Stimulated activated CD8-positive, alpha-beta memory T cell treated with anti-CD3 and anti-CD28 coated beads, Interleukin-4, amount 100 ng/mL, for 4 hours (primary cell): ENCODE measurements at places on chromosomes 5 and 9.

DNA sequence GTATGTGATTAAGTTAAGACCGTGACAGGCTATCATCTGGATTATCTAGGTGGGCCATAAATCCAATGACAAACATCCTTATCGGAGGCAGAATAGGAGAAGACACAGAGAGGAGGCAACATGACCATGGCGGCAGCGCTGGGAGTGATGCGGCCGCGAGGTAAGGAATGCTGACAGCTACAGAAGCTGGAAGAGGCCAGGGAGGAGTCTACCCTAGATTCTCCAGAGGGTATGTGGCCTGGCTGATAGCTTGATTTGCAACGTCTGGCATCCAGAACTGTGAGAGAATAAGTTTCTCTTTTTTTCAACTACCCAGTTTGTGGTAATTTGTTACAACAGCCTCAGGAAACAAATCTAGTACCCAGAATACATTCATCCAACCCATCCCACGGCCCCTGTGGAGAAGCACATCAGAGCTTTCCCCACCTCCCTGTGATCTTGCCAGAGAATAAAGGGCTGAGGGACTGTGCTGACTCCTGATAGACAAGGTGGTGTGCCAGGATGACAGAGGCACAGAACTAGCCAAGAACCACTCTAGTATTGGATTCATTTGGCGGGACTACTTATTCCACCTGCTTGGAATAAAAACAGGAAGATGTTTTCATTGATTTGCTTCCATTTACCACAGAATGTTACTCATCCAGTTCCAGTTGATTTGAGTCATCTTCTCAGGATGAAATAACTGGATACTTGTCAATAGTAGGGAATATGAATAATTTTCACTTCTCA lies 187.4 kb downstream of the MAN2A1 start:
- no peak for DNase-seq

- no peak for DNase-seq
Measured at GRCh38 chr5:119452060-119452372, 281 bp upstream of the HSD17B4 start.

DNA sequence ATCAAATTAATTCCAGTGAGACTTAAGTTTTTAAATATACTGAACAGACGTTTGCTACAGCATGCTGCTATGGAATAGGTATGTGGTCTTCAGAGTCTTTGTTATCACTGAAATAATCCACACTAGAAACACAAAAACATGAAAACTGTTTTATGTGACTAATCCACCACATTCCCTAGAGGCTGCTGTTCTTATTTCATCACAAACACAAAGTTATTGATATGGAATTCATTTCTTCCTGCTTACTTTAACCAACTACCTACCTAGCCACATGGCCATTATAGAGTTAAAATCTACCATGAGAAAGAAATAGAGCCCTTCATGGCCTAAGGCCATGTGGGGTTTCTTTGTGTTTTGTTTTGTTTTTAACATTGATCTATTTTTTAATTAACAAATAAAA lies 232.3 kb upstream of the PTGER4 start:
- DNase-seq = no peak

DNA sequence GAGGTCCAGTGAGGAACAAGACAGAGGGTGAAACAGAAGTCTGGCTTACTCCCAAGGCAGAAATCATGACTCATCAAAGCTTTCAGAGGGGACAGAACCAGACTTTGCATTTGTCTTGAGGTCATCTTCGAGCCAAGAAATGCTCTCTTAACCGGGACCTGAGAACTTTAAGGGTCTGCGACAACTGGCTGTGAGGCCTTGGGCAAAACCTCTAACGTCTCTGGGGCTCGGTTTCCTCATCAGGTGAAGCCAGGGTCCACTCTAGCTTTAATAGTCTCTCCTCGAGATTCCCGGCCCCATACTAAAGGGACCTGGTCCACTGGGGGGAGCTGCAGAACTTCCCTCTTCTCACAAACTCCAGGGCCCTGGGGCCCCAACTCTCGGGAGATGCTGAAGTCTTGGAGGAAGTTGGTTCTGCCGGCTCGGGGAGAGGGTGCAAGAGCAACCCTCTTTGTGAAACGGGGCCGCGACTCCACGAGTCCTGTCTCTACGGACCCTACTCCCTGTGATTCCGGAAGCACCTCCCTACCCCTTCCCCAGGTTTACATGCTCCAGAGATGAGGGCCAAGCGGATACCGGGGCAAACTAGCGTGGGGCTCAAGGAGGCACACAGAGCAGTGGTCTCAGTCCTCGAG lies 2.6 kb downstream of the GLIS3 start:
- no peak for DNase-seq

DNA sequence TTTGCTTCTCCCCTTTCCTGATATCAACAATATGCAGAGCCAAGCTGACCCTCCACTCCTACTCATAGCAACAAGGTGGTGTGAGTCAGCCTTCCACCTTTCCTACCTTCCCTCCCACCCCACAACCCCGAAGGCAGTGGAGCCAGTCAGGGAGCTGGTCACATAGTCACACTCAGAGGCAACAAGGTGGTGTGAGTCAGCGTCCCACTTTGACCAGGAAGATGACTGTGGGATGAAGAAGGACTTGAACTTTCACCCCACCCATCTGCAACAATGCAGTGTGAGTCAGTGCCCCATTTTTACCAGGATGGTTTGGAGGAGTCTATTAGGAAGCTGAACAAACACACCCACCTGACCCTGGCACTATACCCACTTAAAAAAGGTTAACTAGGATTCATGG lies 30.1 kb upstream of the ZNF782 start:
- DNase-seq = no peak

DNA sequence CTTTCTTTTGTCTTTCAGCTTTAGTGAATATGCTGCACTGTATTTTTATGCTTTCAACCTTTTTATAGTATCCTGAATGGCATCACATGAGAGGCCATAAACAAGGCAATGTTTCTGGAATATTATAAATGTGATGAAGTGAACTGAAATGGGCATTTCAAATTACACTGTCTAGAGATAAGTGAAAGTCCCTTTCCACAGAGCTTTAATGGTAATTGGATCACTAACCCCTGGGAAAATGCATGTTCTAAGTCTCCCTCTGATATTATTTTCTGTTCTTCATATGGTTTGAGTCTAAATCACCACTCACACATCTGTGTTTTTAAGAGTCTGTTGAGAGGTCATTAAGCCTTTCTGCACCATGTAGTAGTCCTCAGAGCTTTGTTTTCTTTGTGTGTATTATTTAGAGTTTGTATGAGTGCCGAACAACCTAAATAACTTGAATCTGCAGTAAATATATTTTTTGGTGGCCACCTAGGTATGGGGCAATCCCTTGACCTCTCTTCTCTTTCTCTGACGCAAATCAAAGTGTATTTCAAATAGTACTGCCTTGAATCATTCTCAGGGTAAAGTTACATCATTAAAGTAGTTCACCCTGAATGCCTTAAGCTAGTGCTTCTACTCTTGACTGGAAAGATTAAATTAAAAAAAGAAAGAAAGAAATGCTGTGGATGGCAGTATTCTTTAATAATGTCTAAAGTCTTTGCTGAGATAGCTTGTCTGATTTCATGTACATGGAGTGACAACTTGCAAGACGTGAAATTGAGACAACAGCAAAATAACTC lies 1931.0 kb upstream of the CDH6 start:
- no peak for DNase-seq

- no peak for DNase-seq
Measured at GRCh38 chr9:137575716-137576411, 2.9 kb downstream of the DPH7 start.

DNA sequence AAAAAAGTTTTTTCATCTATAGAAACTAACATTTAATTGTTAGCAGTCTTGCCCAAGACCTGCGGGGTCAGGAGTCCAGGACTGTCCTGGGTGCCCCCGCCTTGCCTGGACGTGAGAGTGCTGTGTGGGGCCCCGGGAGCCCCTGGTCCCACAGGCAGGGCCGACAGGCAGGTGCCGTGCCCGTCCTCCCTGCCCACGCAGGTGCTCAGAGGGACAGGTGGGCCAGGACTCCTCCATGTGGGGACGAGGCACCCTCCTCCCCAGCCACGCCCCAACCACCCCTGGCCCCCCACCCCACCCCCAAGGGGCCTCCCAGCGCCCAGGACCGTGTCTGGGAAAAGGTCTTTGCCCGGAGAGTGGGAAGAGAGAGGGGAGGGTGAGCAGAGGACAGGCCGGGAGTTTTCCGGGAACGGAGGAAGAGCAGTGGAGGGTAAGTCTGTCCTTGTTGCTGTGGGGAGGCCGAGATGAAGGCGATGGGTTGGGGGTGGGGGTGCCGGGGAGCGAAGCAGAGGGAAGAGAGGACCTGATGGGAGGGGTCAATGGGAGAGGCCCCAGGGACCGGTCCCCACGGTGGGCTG lies 2.7 kb upstream of the LCN12 start:
- no peak for DNase-seq

- no peak for DNase-seq
Measured at GRCh38 chr9:126790561-126790960, 14.3 kb upstream of the ZBTB43 start.

DNA sequence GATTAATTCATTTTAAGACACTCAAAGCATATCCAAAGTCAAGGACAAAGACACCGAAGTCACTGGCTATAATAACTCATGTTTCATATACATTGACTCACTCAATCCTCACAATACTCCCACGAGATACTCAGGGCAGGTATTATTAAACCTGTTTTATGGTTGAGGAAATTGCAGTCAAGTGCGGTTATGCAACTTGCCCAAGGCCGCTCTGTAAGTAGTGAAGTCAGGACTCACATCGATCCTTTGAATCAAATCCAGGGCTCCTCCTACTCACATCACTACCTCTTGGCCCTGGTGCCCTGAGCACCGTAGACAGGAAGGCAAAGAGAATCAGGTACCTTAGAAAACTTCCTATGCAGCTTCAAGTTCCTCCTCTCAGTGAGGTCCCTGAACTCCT lies 87.8 kb upstream of the APC start:
- no peak for DNase-seq

DNA sequence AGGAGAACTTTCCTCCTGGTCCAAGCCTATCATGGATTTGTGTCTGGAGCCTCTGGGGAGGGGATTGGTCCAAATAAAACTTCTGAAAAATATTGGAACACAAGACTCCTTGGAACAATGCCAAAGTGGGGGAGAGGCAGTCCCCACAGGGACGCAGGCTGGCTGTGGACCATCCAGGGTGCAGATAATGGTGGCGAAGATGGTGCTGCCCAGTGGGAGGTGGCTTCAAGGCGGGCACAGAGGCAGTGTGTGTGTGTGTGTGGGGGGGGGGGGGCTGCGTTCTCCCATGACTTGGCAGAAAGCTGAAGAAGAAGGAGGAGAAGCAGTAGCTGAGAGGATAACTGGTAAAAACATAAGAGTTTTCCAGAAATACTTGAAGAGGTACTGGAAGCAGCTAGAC lies 186.4 kb downstream of the MELK start:
- no peak for DNase-seq
